CD4-positive, alpha-beta T cell treated with Interleukin-4 for 4 hours (primary cell): ENCODE measurements at places on chromosomes 16 and 17.

GRCh38 chr16:5852151-5852550 lies 754.6 kb upstream of the EEF2KMT start:
- DNase-seq = no peak

DNA sequence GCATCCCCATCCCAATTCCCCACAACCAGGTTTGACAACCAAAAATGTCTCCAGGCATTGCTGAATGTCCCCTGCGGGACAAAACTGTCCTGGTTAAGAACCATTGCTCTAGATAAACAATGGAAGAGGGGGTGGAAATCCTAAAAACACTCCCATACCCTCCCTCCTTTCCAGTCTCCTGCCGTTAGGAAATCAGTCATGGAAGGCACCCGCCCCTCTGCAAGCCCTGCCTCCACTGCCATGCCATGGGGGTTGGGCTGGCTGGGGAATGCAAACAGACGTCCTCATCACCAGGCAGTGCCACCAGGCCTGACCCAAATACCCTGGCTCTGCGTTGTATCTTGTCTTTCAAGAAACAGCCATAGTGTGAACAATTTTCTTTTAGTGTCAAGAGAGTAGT lies 57.5 kb downstream of the CYTH1 start:
- no peak for DNase-seq

- DNase-seq = peak; percentile 2
These were observed 78.2 kb downstream of the CRISPLD2 start for GRCh38 chr16:84897911-84898377.

- DNase-seq = no peak
These were observed 24.7 kb downstream of the DEF8 start for GRCh38 chr16:89973235-89973634.

- DNase-seq = peak; percentile 39
These were observed 77.9 kb upstream of the SDK2 start for GRCh38 chr17:73722165-73722564.

- peak; percentile 42 for DNase-seq
These were observed 14.7 kb downstream of the KCTD19 start for GRCh38 chr16:67311607-67312488.

GRCh38 chr16:51549836-51550235 lies 398.8 kb upstream of the SALL1 start:
- no peak for DNase-seq

DNA sequence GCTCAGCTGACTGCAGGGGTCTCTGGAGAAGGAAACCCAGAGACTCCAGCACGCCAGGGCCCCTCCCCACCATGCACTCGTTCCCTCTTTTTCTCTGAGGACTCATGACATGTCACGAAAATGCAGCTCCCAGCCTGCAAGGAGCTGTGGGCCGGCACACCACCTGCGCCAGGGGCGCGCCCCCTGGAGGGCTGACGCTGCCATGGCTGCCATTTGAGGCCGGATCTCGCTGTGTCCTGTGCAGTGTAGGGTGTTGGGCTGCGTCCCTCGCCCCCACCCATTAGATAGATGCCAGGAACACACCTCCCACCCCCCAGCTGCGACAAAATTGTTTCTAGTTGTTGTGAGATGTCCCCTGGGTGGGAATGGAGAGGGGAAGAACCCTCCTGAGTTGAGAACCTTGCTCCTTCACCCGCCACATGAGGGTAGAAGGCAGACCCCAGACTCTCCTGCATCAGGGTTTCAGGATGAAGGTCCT lies 8.2 kb downstream of the SYNGR2 start:
- peak; percentile 73 for DNase-seq

DNA sequence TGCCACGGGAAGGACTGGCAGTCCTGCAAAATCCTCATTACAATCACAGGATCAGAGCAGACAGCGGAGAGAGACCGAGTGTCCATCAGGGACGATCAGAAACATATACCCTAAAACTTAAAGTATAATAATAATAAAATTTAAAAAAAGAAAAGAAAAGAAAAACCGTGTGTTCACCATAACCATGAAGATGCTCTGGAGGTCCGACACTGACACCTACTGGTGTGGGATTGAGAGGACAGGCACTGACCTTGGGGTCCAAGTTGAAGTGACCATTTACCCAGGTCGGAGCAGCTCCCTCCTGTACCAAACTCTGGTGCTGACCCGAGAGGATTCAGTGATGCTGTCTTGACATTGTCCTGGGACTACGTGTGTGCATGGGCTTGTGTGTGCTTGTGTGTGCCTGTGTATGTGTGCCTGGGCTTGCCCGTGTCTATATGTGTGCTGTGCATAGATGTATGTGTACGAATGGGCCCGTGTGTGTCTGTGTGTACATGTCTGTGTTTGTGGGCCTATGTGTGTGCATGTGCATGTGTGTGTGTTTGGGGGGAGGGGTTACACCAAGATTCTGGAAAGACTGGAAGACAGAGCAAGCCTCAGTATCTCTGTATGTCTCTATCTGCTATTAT lies 10.0 kb upstream of the CD300LD start:
- peak; percentile 25 for DNase-seq

DNA sequence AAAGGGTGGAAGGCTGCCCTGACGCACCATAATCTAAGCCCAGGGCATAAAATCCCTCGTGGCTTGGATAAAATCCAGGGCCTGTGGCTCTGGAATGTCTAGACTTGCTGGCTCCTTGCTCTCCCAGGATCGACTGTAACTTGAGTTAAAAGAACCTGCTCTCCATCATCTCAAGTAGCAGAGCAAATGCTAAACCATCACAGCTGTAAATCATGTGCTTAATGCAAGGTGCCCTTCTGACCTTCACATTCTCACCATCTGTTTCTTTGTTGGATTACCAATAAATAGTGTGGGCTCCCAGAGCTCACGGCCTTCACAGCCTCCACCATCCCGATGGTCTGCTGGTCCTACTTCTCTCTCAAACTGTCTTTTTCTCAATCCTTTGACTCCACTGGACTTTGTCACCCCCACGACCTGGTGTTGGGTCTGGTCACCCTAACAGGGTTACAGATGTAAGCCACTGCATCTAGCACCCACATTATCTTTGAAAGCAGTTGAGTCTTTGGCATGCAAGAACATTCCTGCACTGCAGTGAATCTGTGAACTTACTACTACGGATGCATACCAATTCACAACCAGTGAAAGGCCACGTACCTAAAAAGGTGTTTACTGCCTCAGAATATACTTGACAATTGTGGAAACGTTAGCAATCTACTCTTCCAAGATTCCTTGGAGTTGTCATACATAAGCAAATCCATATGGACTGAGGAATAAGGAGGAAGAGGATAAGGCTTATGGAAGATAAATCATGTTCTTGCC lies 15.3 kb downstream of the RSL1D1 start:
- DNase-seq = no peak

- no peak for DNase-seq
These were observed 27.2 kb downstream of the MARCHF10 start for GRCh38 chr17:62780951-62781350.

- DNase-seq = no peak
These were observed 22.2 kb downstream of the OR2C1 start for GRCh38 chr16:3377917-3378316.

- no peak for DNase-seq
These were observed 37.5 kb upstream of the BHLHA9 start for GRCh38 chr17:1232786-1233185.

DNA sequence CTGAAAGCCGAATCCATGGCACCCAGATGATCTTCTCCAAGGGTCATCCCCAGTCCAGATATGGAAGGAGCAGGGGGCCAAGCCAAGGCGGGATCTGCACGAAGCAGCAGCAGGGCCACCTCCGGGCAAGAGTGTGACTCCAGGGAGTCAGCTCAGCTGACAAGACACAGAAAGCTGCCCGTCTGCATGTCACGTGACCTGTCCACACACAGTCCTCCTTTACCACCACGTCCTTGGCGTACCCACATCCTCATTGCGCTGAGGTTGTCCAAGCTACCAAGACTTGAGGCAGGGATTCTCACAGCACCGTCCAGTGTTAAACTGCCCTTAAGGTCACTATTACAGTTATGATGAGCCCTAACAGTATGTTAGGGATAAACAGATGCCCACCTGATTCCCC lies 11.3 kb upstream of the CYTH1 start:
- DNase-seq = no peak

- DNase-seq = no peak
These were observed 4.6 kb upstream of the PLK1 start for GRCh38 chr16:23673971-23674614.

GRCh38 chr16:2776500-2777139 lies 460 bp downstream of the ELOB start:
- DNase-seq = no peak

GRCh38 chr17:77610518-77610893 lies 348.0 kb upstream of the TNRC6C start:
- DNase-seq = no peak

GRCh38 chr17:4625181-4625617 lies 16.3 kb downstream of the ALOX15 start:
- no peak for DNase-seq

DNA sequence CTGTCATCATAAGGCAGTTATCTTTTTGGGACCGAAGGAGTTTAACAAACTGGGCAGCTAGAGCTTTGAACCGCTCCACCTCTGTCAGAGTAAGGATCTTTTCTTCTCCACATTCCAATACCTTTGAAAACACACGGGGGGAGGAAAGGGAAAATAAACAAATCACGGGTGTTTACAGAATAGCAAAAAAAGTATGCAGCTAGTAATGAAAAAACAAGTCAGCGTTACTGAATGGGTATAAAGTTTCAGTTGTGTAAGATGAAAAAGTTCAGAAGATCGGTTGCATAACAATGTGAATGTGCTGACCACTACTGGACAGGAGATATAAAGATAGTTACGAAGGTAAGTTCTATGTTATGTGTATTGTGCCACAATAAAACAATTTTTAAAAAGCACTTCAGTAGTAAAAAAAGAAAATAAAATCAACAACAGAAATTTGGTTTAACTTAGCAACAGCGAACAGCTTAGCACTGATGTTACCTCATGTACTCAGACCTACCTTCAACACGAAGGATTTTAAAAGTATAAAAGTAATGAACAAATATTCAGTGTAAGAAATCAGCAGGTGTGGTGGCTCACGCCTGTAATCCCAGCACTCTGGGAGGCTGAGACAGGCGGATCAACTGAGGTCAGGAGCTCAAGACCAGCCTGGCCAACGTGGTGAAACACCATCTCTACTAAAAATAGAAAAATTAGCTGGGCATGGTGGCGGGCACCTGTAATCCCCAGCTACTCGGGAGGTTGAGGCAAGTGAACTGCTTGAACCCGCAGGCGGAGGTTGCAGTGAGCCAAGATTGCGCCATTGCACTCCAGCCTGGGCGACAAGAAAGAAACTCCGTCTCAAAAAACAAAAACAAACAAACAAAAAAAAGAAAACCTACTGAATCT lies 34.3 kb downstream of the MARF1 start:
- no peak for DNase-seq

- DNase-seq = no peak
These were observed 408.7 kb downstream of the SLC39A11 start for GRCh38 chr17:72683506-72684404.

GRCh38 chr17:27630607-27631410 lies at the start of gene LGALS9:
Gene LGALS9 (plus strand): TSS chr17:27631188. CDS start chr17:27631266, 78 bp downstream.
- DNase-seq = peak; percentile 59

- DNase-seq = no peak
These were observed 87.2 kb upstream of the IRX3 start for GRCh38 chr16:54373534-54374520.

DNA sequence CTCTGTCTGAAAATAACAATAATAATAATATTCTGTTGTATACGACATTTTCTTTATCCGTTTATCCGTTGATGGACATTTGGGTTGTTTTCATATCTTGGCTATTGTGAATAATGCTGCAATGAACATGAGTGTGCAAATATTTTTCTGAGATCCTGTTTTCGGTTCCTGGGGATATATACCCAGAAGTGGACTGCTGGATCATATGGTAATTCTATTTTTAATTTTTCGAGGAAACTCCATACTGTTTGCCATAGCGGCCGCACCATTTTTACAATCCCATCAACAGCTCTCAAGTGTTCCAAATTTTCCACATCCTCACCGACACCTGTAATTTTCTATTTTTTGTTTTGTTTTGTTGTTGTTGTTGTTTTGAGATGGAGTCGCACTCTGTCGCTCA lies 5.3 kb upstream of the PRSS41 start:
- no peak for DNase-seq

DNA sequence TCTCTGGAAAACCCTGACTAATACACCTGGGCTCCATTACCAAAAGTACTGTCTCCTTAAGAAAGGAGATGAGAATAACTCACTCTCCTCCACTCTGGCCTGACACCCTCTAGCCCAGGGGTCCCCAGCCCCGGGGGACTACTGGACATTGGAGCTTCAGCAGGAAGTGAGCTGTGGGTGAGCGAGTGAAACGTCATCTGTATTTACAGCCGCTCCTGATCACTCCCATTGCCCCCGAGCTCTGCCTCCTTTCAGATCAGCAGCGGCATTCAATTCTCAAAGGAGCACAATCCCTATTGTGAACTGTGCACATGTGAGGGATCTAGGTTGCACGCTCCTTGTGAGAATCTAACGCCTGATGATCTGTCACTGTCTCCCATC lies 126.3 kb upstream of the TNRC6C start:
- DNase-seq = no peak
